Stimulated activated CD4-positive, alpha-beta T cell treated with anti-CD3 and anti-CD28 coated beads, Interleukin-15, amount 100 ng/mL, for 48 hours (primary cell): ENCODE measurements at places on chromosomes 5 and 9.

DNA sequence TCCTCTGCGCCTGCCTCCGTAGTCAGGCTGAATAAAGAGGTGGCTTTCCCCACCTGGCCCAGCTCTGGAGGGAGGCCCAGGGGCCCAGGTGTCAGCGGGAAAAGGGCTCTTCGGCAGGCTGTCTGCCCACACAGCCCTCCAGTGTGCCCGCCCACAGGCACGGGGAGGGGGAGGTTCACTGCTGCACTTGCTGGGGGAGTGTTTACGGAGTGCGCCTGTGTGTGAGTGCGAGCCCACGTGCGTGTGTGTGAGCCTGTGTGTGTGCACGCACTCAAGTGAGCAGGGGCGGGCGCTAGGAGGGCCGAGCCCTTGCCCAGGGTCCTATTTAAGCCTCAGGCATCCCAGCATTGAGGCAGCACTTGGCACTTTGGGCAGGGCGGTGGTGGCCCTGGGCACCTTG lies 10.9 kb downstream of the DNLZ start:
- DNase-seq = no peak

DNA sequence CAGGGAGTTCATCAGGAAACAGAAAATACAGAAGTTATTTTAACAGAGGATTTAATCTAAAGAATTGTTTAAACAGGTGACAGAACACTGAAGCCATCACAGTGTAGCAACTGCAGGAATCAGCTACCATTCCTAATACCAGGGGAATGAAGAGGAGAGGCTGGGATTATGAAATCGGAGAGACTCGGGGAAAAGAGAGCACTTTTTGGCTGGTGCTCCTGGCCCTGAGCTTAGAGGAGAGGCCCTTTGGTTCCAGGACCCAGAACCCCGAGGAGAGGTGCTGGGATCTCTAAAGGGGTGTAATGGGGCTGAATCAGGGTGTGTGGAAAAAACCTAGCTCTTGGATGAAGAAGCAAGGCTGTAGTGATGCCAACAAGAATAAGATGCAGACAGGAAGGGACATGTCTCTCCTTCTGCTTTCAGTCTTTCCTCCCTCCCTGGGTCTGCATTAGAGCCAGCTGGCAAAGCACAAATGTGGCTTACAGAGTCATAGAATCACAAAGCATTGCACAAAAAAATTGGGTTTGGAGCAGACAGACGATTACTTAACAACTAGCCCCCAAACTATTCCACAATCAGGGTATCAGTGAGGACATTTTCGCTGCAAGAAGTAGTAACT lies 11.6 kb upstream of the SFXN1 start:
- DNase-seq = no peak

GRCh38 chr5:5250758-5251157 lies 110.6 kb downstream of the ADAMTS16 start:
- DNase-seq = no peak

GRCh38 chr5:126309860-126310259 lies 113.3 kb upstream of the GRAMD2B start:
- no peak for DNase-seq

GRCh38 chr5:167867281-167867680 lies 424.2 kb upstream of the WWC1 start:
- DNase-seq = no peak

DNA sequence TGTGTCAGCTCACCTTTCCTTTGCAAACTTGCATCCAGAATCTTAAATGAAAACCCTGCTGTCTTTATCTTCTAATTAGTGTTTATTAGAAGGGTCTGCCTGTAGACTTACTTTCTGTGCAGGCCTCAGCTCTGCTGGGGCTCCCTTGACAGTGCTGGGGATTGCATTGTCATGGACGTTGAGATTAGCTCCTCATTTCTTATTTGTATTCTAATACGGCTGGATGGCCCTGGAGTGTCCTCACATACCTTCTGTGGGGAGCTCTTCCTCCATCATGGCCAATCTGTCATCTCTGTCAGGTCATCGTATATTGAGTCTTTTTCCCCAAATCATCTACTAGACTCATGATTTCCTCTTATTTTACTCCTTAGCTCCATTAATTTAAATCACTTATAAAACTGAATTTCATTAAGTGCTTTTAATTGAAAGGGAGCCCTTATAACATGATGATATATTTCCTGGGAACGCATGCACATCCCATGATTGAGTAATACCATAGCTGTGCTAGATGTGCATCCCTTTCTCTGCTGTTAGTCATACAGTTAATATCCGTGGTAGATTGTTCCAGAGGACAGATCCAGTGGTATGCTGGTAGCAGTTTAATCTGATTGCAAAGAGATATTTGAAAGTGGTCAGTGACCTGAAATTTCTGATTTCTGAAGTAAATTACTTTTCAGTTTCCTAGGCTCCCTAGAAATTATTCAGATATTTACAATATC lies 61.6 kb downstream of the ICE1 start:
- no peak for DNase-seq

GRCh38 chr9:9790216-9790872 lies 822.5 kb downstream of the PTPRD start:
- no peak for DNase-seq

DNA sequence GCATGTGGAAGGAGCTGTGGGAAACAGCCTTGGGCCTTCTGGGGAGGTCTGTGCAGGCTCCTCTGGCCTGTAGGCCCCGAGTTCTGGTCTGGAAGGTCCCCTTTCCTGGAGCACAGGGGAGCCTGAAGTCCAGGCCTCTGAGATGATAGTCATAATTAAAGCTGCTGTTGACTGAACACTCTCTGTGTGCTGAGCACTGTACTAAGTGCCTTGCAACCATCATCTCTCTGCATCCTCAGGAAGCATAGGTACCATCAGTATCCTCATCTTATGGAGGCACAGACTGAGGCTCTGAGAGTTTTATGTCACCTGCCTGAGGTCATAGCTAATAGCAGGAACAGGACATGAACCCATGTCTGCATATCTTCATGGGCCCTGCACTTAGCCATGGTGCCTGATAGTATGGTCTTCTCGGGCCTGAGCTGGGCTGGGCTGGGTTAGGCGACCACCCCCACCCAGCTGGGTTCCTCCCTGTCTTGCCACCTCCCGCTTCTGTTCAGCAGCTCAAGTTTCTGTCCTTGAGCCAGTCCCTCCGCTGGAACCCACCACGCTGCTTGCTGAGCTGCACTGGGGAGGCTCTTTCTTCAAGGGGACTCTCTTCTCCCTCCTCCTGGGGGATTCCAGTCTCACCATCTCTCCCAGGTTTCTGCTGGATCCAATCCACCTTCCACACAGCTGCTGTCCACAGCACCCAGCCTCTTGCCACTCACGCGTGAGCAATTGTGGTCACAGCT lies 27.6 kb downstream of the LMX1B start:
- no peak for DNase-seq

DNA sequence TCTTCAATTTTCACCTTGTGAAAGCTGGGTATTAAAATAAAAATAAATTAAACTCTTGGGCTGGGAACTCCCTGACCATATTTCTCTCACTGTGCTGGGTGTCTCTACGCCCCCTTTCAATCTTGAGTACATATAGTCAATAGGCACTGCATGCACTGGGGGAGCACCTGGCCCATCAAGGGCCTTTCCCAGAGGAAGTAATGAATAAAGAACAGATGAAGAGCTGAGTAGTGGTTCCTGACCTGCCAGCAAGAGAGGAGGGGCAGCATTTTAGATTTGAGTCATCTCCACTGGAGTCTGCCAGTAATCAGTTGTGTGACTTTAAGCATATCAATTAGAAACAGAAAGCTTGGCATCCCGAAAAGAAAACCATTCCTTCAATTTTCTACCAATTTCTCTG lies 6.2 kb downstream of the MAPKAP1 start:
- DNase-seq = peak; percentile 22

DNA sequence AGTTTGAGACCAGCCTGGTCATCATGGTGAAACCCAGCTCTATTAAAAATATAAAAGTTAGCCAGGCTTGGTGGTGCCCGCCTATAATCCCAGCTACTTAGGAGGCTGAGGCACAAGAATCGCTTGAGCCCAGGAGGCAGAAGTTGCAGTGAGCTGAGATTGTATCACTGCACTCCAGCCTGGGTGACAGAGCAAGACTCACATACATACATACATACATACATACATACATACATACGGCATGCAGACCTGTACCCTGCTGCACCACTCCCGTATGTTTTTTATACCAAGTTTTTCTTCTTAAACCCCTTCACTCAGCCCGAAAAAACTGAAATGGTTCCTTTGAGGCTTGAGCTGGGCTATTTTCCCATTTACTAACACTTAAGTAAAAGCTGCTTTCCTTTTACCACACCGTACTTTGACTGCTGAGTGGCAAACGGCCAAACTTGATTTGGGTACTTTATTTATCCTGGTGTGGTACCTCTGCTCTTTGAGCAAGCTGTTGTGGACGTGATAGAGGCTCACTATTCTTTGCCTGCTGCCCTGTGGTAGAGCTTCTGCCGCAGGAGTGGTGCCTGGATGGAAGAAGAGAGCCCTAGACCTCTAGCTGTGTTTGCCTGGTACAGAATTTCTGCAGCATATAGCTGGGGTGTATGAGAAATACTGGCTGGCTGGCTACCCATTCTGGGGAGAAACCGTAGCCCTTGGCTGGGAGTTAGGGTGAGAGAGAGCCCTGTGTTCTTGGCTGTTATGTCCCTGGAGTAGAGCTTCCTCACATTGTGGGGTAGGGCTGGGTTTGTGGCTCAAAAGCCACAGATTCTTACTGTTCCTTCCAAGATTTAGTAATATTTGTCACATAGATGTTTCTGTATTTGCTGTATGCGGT lies 19.4 kb downstream of the IPO11 start:
- no peak for DNase-seq

DNA sequence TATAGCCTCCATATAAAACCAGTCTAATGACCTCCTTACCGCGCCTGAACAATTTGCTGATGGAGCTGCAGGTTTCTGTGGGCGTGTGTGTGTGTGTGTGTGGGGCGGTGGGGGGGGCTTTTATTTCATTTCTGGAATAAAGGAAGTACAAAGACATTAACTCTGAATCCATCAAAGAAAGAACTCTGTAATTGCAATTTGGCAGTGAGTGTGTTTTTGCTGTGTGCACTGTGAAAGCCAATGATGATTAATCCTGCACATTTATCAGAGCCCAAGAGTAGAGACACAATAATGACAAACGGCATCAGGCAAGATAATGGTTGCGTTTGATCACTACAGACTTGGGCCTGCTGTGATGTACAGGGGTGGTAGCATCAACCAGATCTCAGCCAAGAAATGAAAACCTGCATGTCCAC lies 29.3 kb upstream of the NDFIP1 start:
- DNase-seq = no peak

DNA sequence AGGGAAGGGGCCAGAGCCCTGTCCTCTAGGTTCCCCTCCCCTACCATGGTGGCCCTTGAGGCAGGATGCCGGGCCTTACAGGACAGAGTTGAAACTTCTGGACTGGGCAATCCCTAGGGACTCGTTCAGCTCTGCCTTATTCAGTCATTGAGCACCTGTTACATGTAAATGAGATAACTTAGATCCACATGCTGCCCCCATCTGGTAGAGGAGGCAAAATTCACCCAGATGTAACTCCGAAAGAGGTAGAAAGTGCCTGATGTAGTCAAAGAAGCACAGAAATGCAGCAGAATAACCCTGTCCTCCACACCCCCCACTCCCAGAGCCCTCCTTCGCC lies 1.5 kb downstream of the GGTA1 start:
- peak; percentile 48 for DNase-seq

- no peak for DNase-seq
Measured at GRCh38 chr5:140248414-140248813, 54.5 kb downstream of the PFDN1 start.

DNA sequence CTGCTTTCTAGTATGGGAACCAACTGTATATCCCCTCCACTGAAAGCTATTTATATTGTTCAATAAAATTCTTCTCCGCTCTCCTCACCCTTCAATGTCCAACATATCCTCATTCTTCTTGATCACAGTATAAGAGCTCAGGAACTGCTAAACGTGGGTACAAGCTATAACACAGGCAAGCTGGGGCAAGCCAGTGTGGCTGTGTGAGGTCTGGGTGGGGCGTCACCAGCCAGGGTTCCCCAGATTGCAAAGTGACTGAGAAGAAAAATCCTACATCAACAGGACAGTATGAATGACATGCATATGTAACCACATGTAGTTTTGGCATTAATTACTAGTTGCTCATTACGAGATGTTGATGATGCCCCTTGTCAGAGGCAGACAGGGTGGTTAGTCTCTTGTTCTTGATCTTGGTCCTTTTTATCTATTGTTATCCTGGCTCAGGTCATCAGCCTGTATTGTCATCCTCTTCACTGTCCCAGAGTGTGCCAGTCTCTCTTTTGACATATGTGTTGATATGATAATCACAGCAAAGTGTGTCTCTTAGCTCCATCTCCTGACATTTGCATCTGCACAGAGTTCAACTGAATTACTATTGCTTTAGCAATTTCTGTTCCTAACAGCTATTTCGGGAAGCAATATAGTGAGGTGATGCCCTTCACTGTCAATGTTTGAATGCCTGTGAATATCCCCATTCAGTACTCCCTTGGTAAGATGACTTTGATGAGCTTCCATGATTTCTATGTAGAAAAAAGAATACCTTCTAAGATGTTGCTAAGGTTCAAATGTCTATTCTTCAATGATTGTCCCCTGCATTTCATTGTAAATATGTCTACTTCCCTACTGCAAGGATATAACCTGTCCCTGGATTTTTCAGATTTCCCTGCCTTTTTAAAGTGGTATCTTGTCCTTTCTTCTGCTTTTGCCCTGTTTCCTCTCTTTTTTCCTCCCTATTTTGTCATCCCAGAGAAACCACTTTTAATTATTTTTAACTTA lies 140.3 kb downstream of the MAT2B start:
- no peak for DNase-seq

- DNase-seq = no peak
Measured at GRCh38 chr5:14753947-14754346, 89.4 kb downstream of the OTULIN start.

DNA sequence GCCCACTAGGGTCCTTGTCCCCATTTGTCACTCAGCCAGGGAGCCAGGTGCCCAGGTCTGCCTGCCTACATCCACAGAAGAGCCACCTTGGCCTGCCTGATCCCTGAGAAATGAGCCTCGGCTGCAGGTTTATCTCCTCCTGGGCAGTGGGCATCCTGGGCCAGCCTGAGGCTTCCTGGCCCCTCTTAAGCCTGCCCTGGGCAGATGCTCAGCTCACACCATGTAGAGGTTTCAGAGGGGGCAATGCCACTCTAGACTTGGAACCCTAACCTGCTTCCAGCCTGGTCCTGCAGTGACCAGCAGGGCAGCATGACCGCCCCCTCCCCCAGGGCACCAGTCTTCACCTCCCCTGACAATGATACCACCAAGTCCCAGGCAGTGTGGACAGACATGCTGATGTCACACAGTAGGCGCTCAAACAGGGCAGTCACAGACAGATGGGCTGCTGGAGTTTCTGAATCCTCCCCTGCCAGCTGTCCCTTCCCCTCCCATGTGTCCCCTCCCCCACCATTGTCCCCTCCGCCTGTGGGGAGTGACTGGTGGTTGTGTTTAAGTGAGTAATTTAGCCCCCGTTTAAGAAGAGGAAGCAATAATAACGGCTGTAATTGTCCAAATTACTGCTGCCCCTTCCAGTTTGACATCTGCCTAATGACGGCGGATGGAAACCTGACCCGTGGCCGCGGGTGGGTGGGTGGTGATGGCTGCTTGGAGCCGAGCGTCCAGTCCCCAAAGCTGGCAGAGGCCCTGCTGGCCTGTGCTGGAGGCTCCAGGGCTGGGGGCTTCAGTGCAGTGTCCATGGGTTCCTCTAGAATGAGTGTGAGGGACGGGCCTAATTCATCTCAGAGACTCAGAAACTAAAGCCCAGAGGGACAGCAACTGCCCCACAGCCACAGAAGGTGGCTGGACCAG lies 147.7 kb downstream of the BARX1 start:
- DNase-seq = no peak
